ENCODE measurements at places on chromosomes 12 and 14. TPM values are rescaled to one million over a fixed set of nuclear protein-coding genes. Genes with fewer than 3 reads are reported as not detected.

The TNFAIP2 gene
- 5.5 TPM for total RNA-seq

The PLEK2 gene
- total RNA-seq = 3.7 TPM

The SP1 gene
- total RNA-seq = 80.9 TPM

The UNG gene
- 53.2 TPM for total RNA-seq

The GPR135 gene
- 3.4 TPM for total RNA-seq

The DAO gene
- total RNA-seq = not detected

The HCFC2 gene
- total RNA-seq = 8.5 TPM

The ENDOU gene
- total RNA-seq = 0.58 TPM

The MANSC4 gene
- total RNA-seq = not detected

The HOXC9 gene
- 22.3 TPM for total RNA-seq

The ZC2HC1C gene
- total RNA-seq = 1.0 TPM

The RPS6KL1 gene
- total RNA-seq = 0.80 TPM

GRCh38 chr12:123522164-123522563 is 11.4 kb downstream of the RILPL1 start:
- H3K36me3 ChIP-seq = peaks cover 31% of the 10 kb centered on the region
- H3K27ac ChIP-seq = no peak overlapping the region
- DNase-seq = no peak

DNA sequence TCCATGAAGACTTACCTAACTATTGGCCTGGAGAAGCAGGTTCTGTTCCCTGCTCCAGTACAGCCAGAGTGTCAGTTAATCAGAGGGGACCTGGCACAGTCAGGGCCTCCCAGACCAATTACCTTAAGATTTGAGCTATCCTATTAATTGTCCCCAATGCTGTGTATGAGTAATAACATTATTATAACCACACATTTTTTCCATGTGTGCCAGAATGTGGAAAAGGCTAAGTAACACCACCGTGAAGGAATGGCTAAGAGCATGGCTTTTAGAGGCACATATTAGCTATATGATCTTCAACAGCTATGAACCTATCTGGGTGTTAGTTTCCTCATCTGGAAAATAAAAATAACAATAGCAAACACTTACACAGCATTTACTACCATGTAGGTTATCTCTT is 111.1 kb upstream of the RAP1B start:
- H3K4me3 ChIP-seq = no peak overlapping the region
- no peak for DNase-seq
- no peaks in the 10 kb centered on the region for H3K27me3 ChIP-seq
- no peaks in the 10 kb centered on the region for H3K4me1 ChIP-seq
- H3K36me3 ChIP-seq = no peaks in the 10 kb centered on the region

DNA sequence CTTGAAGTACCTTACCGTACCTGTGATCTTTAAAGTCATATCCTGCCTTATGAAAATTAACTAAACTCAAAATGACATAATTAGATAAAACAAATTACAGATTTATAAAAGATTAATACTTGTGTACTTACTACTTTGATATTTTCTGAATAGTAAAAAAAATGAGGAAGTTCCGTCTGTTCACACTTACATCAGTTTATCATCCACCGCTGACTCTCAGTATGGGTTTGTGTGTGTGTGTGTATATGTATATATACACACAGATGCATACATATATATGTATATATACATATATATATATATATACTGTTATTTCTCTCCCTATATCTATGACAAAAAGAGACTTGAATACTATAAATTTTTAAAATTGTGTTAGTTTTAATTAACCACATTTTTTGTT is 65.0 kb upstream of the MON2 start:
- no peak overlapping the region for H3K4me3 ChIP-seq
- DNase-seq = no peak
- H3K36me3 ChIP-seq = no peaks in the 10 kb centered on the region
- no peaks in the 10 kb centered on the region for H3K4me1 ChIP-seq
- no peak overlapping the region for H3K27ac ChIP-seq

GRCh38 chr12:14214495-14214894 is 151.0 kb upstream of the ATF7IP start:
- no peaks in the 10 kb centered on the region for H3K36me3 ChIP-seq
- no peak overlapping the region for H3K27ac ChIP-seq
- H3K27me3 ChIP-seq = no peaks in the 10 kb centered on the region
- H3K4me1 ChIP-seq = peaks cover 9% of the 10 kb centered on the region
- H3K4me3 ChIP-seq = no peak overlapping the region

- no peaks in the 10 kb centered on the region for H3K36me3 ChIP-seq
- H3K4me1 ChIP-seq = peaks cover 5% of the 10 kb centered on the region
- no peaks in the 10 kb centered on the region for H3K27me3 ChIP-seq
Observed at GRCh38 chr12:78236264-78236663, 405.6 kb downstream of the NAV3 start.

DNA sequence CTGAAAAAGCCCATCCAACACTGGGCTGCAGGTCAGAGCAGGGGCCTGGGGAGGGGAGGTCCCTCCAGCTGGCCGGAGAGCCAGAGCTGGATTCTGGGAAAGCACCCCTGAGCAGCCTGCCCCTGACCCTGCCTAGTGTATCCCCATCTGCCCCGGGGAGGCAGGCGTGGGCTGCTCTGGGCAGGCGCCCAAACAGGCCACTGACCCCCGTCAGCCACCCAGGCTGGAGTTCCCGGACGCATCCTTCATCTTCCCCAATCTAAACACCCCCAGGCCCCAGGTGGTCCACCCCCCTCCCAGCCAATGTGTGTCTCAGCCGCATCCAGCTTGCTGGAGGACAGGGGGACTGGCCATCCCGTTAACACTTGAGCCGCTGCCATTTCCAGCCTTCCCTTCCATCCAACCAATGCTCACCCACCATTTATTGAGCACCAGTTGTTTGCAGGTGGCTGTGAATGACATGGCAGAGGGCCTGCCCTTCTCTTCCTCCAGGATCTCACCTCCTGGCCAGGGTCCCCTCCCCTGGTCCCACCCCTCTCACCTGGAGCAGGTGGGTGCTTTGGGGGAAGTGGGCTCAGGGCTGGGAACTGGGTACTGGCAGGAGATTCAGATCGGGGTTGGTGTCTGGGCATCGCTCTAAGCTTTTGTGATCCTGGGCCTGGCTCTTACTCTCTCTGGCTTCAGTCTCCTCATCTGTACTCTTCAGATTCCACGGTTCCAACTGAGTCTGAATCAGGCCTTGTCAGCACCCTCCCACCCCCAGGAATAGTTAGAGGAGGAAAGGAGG is 743 bp upstream of the DTX1 start:
- H3K27me3 ChIP-seq = peaks cover 15% of the 10 kb centered on the region
- no peaks in the 10 kb centered on the region for H3K4me1 ChIP-seq
- no peaks in the 10 kb centered on the region for H3K36me3 ChIP-seq
- no peak for DNase-seq
- no peak overlapping the region for H3K27ac ChIP-seq

DNA sequence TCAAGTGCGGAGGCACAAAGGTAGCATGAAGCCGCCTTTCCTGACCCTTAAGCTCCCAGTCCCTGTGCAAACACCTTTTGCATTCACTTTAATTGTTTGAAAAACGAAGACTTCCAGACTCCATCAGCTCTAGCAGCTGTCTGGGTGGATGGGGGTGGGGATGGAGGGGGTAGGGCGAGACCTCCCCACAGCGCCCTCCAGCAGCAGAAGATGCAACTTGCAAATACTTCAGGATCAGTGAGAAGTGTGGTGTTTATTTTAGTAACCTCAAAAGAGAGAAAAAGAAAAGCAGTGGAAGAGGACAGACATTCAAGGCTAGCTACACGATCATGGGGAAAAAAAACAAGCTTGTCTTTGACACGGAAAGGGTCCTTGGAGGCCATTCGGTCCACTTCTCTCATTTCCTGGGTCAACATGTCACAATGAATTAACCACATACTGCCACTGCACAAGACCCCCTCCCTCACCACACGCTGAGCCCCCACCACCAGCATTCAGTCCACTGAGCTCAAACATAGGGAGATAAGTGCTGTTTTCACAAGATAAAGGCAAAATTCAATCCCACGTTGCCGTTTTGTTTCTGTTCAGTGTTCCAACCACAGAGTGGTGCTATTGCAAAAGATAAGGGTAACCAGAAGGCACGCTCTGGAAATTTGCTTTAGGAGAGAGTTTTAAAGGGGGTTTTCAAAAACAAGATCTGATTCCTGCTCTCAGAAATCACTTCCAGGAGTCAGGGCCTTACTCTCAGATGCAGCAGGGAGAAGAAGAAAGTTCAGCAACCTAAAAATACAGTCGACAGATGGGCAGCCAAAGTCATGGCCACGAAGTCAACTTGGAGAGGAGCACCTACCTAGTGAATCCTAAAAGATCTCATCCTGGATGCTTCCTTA is 3.3 kb upstream of the NTF3 start:
- DNase-seq = no peak
- no peak overlapping the region for H3K27ac ChIP-seq
- H3K4me1 ChIP-seq = no peaks in the 10 kb centered on the region
- no peak overlapping the region for H3K4me3 ChIP-seq
- H3K36me3 ChIP-seq = no peaks in the 10 kb centered on the region

- no peaks in the 10 kb centered on the region for H3K27me3 ChIP-seq
- DNase-seq = no peak
- H3K36me3 ChIP-seq = no peaks in the 10 kb centered on the region
- peaks cover 41% of the 10 kb centered on the region for H3K4me1 ChIP-seq
- H3K4me3 ChIP-seq = peak overlapping the region; percentile 8
Observed at GRCh38 chr14:73461478-73462047, 3.2 kb upstream of the NUMB start.

GRCh38 chr12:121184425-121184824 is 25.5 kb upstream of the P2RX4 start:
- H3K27ac ChIP-seq = no peak overlapping the region
- H3K36me3 ChIP-seq = no peaks in the 10 kb centered on the region
- no peak overlapping the region for H3K4me3 ChIP-seq
- no peaks in the 10 kb centered on the region for H3K27me3 ChIP-seq
- H3K4me1 ChIP-seq = no peaks in the 10 kb centered on the region
- DNase-seq = no peak

DNA sequence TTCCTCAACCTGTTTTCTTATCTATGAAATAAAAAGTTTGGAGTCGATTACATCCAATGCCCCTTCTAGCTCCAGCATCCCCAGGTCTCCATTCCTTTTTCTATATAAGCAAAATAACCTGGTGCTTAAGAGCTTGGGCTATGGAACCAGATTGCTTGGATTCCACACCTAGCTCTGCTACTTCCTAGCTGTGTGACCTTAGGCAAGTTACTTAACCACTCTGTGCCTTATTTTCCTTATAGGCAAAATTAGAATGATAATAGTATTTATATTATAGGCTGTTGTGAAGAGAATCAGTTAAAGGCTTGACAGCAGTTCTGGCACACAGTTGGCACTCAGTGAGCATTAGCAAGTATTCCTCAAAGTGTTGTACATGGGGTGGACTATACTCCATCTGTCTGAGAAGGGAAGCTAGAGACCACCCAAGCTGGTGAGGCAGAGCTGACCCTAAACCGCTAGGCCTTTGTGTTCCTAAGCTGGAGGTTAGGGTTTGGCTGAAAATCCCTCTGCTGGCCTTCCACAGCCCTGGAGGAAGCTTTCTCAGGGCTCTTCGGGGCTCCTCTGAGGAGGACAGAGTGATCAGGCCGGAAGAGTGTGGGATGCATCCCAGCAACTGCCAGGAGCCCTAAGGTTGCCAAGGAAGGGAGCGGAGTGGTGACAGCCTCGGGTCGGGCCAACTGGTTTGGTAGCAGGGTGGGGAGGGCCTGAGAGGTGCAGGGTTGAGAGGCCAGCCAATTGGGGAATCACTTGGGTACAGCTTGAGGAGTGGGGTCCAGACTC is 6.0 kb upstream of the KRT4 start:
- no peaks in the 10 kb centered on the region for H3K36me3 ChIP-seq
- DNase-seq = no peak
- H3K27me3 ChIP-seq = no peaks in the 10 kb centered on the region
- no peak overlapping the region for H3K27ac ChIP-seq
- no peak overlapping the region for H3K4me3 ChIP-seq
- no peaks in the 10 kb centered on the region for H3K4me1 ChIP-seq

DNA sequence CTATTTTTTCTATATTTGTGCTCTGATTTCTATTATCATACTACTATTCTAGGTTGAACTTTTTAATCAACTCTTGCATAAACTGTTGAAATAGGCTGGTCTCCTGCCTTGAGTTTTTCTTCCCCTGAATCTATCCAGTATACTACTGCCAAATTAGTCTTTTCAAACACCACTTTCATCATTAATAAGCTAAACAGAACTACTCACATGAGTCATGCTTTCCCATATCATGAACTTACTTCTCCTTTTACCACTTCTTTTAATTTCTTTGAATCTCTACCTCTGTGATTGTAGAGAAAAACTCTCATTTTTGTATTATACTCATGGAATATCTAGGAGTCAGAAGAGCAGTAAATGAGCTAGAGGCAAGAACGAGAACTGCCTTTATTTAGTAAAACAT is 340.3 kb upstream of the PDE3A start:
- H3K27ac ChIP-seq = no peak overlapping the region
- no peaks in the 10 kb centered on the region for H3K27me3 ChIP-seq

GRCh38 chr12:109567296-109567695 is 6.0 kb downstream of the MMAB start:
- H3K27ac ChIP-seq = no peak overlapping the region
- no peak overlapping the region for H3K4me3 ChIP-seq
- no peaks in the 10 kb centered on the region for H3K4me1 ChIP-seq
- peaks cover 89% of the 10 kb centered on the region for H3K36me3 ChIP-seq
- no peak for DNase-seq

DNA sequence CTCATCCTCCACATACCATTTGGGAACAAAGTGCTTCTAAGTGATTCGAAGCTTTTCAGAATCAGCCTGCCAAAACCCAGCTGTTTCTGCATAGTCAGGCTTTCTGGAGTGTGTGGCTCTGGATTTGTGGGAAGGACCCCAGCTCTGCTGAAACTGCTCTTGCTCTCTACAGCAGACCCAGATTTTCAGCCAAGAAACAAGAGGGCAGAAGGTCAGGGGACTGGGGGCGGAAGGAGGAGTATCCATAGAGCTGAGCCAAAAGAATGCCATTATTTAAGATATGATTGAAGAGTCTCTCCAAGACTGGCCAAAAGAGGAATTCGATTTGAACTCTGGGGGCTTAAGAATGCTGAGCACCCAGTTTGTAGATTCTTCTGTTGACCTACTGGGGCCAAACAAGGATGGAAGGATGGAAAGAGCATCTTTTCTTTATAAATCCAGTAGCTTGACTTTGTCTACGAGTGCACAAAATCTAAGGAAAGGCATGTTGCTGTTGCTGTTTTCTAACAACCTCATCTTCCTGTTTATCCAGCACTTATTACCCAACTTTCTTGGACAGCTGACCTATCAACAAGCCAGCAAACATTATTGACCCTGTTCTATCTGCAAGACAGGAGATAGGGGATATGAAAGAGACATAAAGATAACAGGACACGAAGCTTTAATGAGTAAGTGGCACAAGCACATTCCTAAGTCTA is 29.2 kb downstream of the FBLN5 start:
- no peaks in the 10 kb centered on the region for H3K27me3 ChIP-seq
- H3K27ac ChIP-seq = peak overlapping the region; percentile 45
- peaks cover 6% of the 10 kb centered on the region for H3K4me1 ChIP-seq
- no peak overlapping the region for H3K4me3 ChIP-seq
- no peaks in the 10 kb centered on the region for H3K36me3 ChIP-seq

- H3K4me1 ChIP-seq = peaks cover 19% of the 10 kb centered on the region
- H3K4me3 ChIP-seq = peak overlapping the region; percentile 90
- peak overlapping the region; percentile 55 for H3K27ac ChIP-seq
- DNase-seq = peak; percentile 55
Observed at GRCh38 chr12:123971770-123972456, 718 bp downstream of the CCDC92 start.

Measured in A673 (cell line).